Hepatocyte (in vitro differentiated cells): ENCODE measurements at places on chromosomes 3 and 15. TPM values are rescaled to one million over a fixed set of nuclear protein-coding genes. Genes with fewer than 3 reads are reported as not detected.
A peak's percentile ranks its signal among the peaks of the same experiment; 100 is the strongest.

GRCh38 chr3:64316971-64317370 lies 91.7 kb upstream of the PRICKLE2 start:
- no peak overlapping the region for H3K4me3 ChIP-seq
- peak; percentile 48 for DNase-seq
- peaks cover 10% of the 10 kb centered on the region for H3K4me1 ChIP-seq
- peak overlapping the region; percentile 66 for H3K27ac ChIP-seq
- no peaks in the 10 kb centered on the region for H3K36me3 ChIP-seq
- H3K27me3 ChIP-seq, result no peaks in the 10 kb centered on the region

GRCh38 chr15:35624881-35625280 lies 78.9 kb upstream of the DPH6 start:
- no peaks in the 10 kb centered on the region for H3K4me1 ChIP-seq
- H3K27me3 ChIP-seq, result no peaks in the 10 kb centered on the region
- H3K4me3 ChIP-seq, result no peak overlapping the region
- H3K27ac ChIP-seq, result no peak overlapping the region
- DNase-seq, result peak; percentile 27
- H3K36me3 ChIP-seq, result no peaks in the 10 kb centered on the region

GRCh38 chr3:159879598-159879997 lies 109.0 kb upstream of the IL12A start:
- no peaks in the 10 kb centered on the region for H3K36me3 ChIP-seq
- H3K27me3 ChIP-seq, result no peaks in the 10 kb centered on the region
- H3K27ac ChIP-seq, result no peak overlapping the region
- DNase-seq, result no peak
- H3K4me1 ChIP-seq, result peaks cover 5% of the 10 kb centered on the region

- no peak for DNase-seq
- H3K27me3 ChIP-seq, result no peaks in the 10 kb centered on the region
- no peaks in the 10 kb centered on the region for H3K4me1 ChIP-seq
- no peak overlapping the region for H3K27ac ChIP-seq
- H3K4me3 ChIP-seq, result no peak overlapping the region
Measured at GRCh38 chr3:165645191-165645590, 192.0 kb downstream of the BCHE start.

- H3K4me1 ChIP-seq, result no peaks in the 10 kb centered on the region
- H3K27me3 ChIP-seq, result no peaks in the 10 kb centered on the region
- H3K36me3 ChIP-seq, result no peaks in the 10 kb centered on the region
- DNase-seq, result peak; percentile 85
- no peak overlapping the region for H3K27ac ChIP-seq
Measured at GRCh38 chr3:33131331-33132018, 17.7 kb downstream of the CRTAP start.

GRCh38 chr3:173857154-173857553 lies 459.6 kb downstream of the NLGN1 start:
- no peaks in the 10 kb centered on the region for H3K36me3 ChIP-seq
- no peak for DNase-seq

- H3K4me3 ChIP-seq, result no peak overlapping the region
- no peak overlapping the region for H3K27ac ChIP-seq
- no peak for DNase-seq
- H3K36me3 ChIP-seq, result no peaks in the 10 kb centered on the region
Measured at GRCh38 chr3:162134571-162134970, 638.0 kb downstream of the OTOL1 start.

DNA sequence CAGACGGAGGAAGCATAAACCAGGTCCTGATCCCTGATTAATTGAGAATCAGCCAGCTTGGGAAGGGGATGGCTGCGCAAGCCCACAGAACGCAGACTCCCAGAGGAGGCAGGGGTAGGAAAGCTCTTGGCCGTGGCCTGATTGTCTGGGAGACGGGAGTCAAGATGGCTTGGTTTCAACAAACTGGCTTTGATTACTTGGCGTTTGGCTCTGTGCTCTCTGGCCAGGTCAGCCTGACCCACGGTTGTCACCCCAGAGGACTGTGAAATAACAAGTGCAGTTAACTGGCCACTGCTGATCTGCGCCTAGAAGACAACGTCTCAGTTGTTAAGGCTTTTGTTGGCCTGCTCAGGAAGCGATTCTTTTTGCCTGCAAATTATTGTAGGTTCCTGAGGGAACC lies 387.0 kb upstream of the PROK2 start:
- no peaks in the 10 kb centered on the region for H3K4me1 ChIP-seq
- no peaks in the 10 kb centered on the region for H3K36me3 ChIP-seq

DNA sequence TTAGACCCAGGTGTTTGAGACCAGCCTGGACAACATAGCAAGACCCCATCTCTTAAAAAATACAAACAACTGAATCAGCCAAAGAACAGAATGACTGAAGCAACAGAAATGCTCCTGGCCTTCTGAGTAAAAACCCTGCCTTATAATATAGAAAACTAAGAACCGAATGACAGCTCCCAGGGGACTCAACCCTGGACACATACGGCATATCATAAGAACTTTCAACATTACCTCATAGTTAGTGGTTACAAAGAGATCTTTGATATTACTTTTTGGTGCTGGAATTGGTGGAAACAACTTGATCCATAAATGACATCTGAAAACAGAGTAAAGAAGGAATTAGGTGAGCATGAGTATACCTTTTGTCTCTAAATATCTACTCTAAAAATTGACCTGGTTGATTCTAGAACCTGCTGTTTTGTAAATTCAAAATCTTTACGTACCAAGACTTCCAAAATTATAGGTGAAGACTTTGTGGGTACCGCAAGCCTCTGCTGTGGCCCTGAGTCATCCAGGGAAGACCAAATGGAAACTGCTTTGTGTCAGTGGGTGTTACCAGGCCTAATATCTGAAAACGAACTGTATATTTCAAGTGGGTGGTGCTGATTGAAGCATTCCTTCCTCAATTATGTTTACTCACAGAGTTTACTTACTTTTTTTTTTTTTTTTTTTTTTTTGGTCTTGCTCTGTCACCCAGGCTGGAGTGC lies 35.5 kb downstream of the IL5RA start:
- H3K27me3 ChIP-seq, result no peaks in the 10 kb centered on the region
- DNase-seq, result no peak
- H3K27ac ChIP-seq, result no peak overlapping the region
- no peaks in the 10 kb centered on the region for H3K4me1 ChIP-seq
- H3K36me3 ChIP-seq, result no peaks in the 10 kb centered on the region

DNA sequence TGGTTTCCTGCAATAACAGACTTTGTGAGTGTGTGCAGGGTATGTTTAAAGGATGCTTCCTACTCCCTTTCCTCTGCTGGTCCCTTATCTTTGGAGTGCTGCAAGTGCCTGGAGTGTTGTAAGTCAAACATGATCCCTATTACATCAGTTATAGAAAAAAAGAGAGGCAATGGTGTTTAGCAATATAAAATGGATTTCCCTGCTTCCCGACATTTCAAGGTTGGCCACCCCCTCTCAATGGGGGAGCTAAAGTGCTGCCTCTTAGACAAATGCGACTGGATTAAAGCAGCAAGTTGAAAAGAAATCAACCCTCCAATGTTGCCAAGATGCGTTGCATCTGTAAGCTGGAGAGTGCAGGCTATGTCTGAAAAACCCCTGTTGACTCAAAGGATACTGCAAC lies 203.1 kb upstream of the WNT5A start:
- H3K4me1 ChIP-seq, result peaks cover 9% of the 10 kb centered on the region
- DNase-seq, result no peak
- H3K27me3 ChIP-seq, result peaks cover 12% of the 10 kb centered on the region
- no peak overlapping the region for H3K4me3 ChIP-seq
- no peak overlapping the region for H3K27ac ChIP-seq

DNA sequence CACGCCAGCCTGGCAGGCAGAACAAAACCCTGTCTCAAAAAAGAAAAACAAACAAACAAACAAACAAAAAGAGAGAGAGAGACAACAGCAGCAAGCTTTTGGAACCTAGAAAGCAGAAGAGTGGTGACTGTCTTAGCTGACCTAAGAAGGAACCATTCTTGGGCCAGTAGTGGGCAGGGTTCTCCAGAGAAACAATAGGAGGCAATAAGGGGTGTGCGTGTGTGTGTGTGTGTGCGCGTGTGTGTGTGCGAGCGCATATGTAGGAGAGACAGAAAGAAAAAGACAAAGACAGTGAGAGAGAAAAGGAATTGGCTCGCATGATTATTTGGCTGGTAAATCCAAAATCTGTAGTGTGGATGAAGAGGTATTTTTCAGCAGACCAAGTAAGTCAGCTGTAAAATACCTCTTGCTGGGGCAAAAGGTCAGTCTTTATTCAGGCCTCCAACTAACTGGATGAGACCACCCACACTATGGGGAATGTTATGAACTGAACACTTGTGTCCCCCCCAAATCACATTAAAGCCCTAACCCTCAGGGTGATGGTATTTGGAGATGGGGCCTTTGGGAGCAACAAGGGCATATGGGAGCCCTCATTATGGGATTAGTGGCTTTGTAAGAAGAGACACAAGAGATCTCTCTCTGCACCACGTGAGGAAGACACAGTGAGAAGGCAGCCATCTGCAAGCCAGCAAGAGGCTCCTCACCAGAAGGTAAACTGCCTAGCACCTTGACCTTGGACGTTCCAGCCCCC lies 15.1 kb upstream of the BLM start:
- no peak for DNase-seq
- no peaks in the 10 kb centered on the region for H3K27me3 ChIP-seq
- H3K27ac ChIP-seq, result no peak overlapping the region
- no peaks in the 10 kb centered on the region for H3K4me1 ChIP-seq

- H3K4me3 ChIP-seq, result no peak overlapping the region
- no peaks in the 10 kb centered on the region for H3K27me3 ChIP-seq
- H3K27ac ChIP-seq, result no peak overlapping the region
- H3K36me3 ChIP-seq, result no peaks in the 10 kb centered on the region
- H3K4me1 ChIP-seq, result no peaks in the 10 kb centered on the region
Measured at GRCh38 chr15:91909574-91909973, 56.1 kb downstream of the SLCO3A1 start.

DNA sequence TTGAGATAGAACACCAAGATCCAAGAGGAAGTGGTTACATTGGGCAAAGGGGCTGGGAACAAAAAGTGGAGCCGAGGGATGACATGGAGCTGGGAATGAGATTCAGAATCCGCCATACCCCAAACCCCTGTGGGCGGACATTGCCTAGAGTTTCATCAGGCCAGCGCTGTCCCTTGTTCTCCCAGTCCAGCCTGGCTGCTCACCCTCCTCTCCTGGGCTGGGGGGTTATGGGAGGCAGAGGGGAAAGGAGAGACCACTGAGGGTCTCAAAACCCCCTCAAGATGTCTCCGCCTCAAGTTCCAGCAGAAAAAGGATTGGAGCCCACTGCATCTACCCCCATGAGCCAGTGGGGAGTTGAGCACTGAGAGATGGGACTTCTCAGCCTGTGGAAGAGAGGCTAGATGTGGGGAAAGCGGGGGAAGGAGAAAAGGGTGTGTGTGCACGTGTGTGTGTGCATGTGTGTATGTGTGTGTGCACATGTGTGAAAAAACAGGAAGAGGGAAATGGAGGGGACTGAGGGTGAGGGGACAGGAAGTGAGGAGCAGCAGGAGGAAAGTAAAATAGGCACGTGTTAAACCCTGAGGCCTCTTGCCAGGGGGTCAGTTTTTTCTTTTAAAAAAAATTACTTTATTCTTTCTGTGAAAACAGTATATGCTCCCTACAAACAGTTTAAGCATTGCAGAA lies 14.3 kb downstream of the GRM2 start:
- no peak for DNase-seq
- H3K4me3 ChIP-seq, result no peak overlapping the region
- no peak overlapping the region for H3K27ac ChIP-seq
- H3K36me3 ChIP-seq, result no peaks in the 10 kb centered on the region
- peaks cover 4% of the 10 kb centered on the region for H3K27me3 ChIP-seq

DNA sequence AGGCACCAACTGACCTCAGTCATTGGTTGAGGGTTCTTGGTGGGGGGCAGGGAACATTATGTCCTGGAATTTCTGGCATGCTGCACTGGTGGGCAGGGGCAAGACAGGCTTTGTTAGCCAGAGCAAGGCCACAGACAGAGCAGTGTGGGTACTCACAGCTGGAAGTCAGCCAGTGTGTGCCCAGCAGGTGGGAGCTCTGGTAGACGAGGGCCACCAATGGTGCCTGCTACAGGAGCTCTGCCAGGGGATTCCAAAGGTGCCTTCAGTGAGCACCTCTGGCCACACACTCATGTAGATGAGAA lies 31.3 kb downstream of the CYP8B1 start:
- no peaks in the 10 kb centered on the region for H3K27me3 ChIP-seq
- no peaks in the 10 kb centered on the region for H3K4me1 ChIP-seq
- no peak overlapping the region for H3K4me3 ChIP-seq
- no peaks in the 10 kb centered on the region for H3K36me3 ChIP-seq
- H3K27ac ChIP-seq, result no peak overlapping the region

LAMB2 gene
- total RNA-seq, result 343 and 396 TPM in 2 replicates

CATSPER2 gene
- 0.83 and 3.9 TPM in 2 replicates for total RNA-seq

MINAR1 gene
- total RNA-seq, result 1.3 TPM in 2 replicates

PLA2G4E gene
- 0.07 and 0.20 TPM in 2 replicates for total RNA-seq

LDHAL6B gene
- not detected in 2 replicates for total RNA-seq

KCTD6 gene
- total RNA-seq, result 18.9 and 19.8 TPM in 2 replicates

ATRIP gene
- 4.5 and 4.9 TPM in 2 replicates for total RNA-seq

GJD2 gene
- 0.07 TPM in 1 of 2 replicates, not detected in the other for total RNA-seq

TCAIM gene
- total RNA-seq, result 36.3 and 37.4 TPM in 2 replicates

IGF2BP2 gene
- 81.5 and 88.9 TPM in 2 replicates for total RNA-seq
